ENCODE measurements at places on chromosomes 12 and 14.

GRCh38 chr12:118219772-118220171 is 83.8 kb downstream of the PEBP1 start:
- DNase-seq, result no peak

DNA sequence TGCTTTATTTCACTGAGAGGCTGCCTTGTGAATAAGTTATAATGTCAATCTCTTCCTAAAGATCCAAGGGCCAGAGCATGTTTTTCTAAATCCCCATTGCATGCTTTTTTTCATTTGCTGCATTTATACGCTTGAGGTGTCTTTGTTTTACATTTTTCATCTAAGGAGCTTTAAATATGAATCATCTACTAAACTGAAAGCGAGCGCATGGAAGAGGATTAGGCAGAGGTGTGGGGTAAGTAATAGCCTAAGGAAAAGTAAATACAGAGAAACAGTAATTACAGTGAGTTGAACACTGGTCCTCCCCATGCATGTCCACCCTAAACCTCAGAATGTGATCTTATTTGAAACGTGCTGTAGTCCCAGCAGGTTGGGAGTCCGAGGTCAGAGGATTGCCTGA is 76.4 kb upstream of the METAP2 start:
- DNase-seq, result no peak

GRCh38 chr12:53267306-53267998 is 647 bp upstream of the ESPL1 start:
- DNase-seq, result peak; percentile 41

GRCh38 chr12:8453021-8453513 is 2.7 kb upstream of the CLEC6A start:
- no peak for DNase-seq

DNA sequence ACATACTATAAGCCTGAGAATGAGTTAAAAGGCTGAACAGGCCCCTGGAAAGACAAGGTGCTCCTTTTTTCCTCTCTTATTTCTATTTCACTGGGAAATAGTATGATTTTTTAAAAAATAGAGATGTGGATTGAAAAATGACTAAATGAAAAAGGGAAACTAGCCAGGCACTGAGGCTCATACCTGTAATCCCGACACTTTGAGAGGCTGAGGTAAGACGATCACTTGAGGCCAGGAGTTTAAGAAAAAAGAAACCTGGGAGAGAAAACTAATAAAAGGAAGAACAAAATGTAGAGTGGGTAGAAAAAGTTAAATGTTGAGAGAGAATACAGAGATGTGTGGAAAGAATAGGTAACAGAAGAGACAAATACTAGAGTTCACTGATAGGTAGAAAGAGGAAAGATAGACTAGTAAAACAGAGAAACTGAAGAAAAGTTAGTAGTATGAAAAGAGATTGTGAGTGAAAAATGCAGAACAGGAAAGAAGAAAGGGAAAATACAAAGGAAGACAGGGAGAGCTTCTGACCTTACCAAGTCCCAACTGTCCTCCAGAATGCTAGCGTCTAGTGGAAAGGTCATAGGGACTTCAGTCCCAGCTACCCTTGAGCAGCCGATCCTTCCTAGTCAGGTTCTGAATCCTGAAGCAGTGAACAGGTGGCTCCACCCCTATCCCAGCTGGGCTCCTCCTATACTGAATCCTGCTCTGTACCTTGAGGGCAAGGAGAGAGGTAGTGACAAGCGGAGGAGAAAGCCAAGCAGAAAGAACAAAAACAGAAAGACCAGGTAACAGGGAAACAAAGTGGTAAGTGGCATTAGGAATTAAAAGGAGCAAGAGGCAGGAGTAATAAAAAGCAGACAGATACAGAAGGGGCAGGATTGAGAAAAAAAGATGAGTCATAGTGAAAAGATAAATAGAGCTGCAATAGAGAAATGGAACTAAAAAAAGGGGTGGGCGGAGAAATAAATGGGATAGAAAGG is 7.3 kb downstream of the TMEM116 start:
- no peak for DNase-seq

GRCh38 chr14:100028990-100029677 is 36.1 kb upstream of the EVL start:
- DNase-seq, result no peak

GRCh38 chr14:22699801-22700564 is 55.8 kb upstream of the OR6J1 start:
- DNase-seq, result no peak

DNA sequence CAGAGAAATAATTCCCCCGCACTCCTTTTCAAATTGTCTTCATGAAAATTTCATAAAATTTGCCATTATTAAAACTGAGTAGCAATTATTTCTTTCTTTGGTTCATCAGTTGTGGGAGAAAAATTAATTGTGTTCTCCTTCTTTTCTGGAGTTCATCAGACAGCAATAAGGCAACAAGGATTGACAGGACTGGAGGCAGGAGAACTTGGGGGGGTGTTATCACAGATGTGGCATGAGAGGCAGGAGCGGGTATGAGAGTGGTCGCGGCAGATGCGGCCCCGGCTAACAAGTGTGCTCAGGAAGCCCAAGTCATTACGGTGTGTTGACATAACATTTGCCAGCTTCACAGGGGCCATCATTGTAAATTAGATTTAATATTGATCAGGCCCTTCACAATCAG is 306.6 kb upstream of the TMPO start:
- no peak for DNase-seq

DNA sequence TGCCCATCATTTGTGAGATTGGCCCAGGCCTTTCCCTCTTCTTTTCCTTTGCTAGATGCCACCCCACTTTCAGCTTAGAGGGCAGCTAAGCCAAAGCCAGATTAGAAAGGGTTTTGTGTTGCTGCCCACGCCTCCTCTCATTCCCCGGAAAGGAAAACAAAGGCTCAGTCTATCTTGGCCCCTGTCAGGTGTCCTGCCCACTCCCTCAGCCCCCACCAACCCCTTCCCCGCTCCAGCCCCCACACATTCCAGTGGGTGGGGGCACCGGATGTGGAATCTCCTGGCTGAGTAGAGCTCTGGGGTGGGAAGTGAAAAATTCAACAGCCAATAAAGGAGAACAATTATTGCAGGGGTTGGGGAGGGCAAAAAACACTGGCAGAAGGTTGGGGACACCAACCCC is 2.2 kb downstream of the BLOC1S1 start:
- no peak for DNase-seq

DNA sequence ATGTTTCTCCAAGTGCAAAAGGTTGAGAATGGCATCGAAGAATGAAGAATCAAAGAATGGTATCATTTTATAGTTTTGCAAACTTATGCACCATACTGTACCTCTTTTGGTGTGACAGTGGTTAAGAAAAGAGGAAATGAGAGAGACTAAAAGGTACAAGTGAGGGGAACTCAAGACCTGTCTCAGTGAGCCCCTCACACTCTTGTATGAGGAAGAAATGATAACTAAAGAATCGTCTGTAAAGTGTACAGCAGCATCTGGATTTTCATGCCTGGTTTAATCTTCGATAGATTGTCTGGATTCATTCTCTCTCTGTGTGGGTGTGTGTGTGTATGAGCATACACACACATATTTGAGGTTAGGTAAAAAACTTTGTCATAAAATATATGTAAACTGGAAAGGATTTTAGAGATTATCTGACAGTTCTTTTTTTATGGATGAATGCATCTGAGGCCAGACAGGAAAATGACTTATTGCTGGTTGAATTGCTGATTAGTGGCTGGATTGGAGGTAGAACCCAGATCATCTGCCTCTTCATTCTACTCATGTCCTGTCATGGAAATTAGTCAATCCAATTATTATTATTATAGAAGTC is 16.0 kb upstream of the SLC38A2 start:
- DNase-seq, result no peak

GRCh38 chr12:42677461-42677860 is 87.9 kb upstream of the PRICKLE1 start:
- DNase-seq, result no peak

GRCh38 chr12:74538491-74539258 is 1.0 kb downstream of the ATXN7L3B start:
- peak; percentile 26 for DNase-seq

DNA sequence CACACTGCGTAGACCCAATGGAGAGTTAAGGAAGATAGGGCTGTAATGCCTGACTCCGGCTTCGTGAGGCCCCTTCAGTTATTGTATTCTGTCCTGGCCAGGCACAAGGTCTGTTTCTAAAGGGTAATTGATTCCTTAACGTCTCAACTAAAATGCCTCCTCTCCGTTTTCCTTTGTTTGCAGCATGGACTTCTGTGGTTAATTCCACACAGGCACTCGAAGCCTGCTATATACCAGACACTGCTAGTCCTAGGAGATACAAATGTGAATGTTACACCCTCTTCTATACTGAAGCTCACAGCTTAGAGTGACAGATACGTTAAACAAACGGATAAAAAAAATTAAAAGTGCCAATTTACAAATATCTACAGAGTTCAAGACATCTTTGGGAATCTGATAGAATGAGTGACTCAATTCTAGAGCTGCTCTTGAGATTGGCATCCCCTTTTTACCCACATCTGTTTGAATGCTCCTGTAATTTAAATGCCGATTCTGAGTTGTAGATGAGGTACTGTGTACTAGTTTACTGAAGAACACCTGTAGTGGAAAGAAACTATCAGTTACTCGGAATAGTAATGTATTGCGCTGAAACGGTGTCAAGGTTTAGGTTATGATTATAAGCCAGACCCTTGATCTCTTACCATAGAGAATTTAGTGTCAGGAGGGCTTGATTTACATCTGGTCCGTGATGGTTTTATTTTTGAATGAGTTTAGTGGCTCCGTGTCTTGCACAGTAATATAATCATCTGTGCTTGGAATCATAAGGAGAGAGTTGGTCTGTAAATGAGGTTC is 784 bp downstream of the PSMA6 start:
- no peak for DNase-seq

Data from stimulated activated CD4-positive, alpha-beta T cell treated with anti-CD3 and anti-CD28 coated beads, Interleukin-2, amount 100 ng/mL, for 24 hours (primary cell).